ENCODE measurements at places on chromosomes 7 and 10.

DNA sequence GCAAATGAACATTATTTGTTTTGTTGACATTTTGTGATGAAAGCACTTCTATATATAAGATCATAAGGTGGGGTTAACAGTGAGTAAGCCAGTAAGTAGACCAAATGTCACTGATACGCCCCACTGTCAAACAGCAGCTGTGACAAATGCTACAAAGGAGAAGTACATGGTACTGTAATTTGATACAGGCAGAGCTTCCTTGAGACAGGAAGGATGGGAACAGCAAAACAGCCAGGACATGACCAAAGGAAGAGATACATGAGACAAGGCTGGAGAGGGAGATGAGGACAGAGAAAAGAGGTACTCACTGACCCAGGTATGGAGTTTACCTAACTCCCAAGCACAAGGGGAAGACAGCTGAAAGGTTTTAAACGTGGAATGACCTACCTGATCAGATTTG, 127.0 kb downstream of the SRPK2 start:
- no peak for DNase-seq

DNA sequence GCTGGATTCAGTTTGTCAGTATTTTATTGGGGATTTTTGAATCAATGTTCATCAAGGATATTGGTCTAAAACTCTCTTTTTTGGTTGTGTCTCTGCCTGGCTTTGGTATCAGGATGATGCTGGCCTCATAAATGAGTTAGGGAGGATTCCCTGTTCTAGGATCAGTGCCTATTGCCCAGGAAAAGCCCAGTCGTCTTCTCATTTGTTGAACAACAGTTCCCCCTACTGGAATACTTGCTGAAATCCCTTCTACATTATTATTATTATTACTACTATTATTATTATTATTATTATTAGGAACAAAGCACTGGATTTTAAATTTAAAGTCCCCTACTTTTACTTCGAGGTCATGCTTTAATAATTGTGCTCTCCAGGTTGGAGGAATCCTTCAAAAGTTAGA, 528.9 kb downstream of the MAGI2 start:
- no peak for DNase-seq

DNA sequence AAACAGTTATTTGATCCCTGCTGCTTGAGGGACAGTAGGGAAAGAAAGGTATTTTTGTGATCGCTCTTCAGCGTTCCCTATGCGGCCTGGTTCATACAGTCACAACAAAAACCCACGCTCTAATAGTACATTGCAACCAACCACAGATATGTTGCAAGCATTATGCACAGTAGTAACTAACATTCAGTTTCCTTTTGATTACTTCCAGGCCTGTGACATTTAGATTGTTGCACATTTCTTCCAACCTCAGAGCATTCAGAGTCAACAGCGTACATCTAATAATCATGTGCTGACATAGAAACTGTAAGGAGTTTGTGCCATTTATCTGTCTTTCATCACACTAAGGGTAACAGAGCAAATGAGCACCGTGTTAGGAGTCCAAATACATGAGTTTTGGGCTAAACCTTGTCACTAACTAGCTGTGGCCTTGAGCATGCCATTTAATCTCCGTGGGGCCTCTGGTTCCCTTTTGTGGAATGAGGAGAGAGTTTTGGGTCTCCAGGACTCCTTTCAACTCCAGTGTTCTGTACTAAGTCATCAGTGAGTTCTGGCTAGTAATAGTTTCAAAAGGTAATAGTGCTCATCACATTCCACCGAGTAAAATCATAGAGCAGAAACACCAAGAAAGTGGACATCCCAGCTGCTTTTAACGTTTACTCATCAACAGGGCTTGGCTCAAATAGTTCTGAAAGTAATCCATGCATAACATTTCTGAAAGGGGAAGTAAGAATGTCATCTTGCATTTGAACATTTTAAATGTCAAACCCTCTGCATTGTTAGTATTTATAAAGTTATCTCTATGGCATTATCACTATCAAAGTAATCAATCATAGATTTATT, 99.0 kb upstream of the FZD1 start:
- no peak for DNase-seq

DNA sequence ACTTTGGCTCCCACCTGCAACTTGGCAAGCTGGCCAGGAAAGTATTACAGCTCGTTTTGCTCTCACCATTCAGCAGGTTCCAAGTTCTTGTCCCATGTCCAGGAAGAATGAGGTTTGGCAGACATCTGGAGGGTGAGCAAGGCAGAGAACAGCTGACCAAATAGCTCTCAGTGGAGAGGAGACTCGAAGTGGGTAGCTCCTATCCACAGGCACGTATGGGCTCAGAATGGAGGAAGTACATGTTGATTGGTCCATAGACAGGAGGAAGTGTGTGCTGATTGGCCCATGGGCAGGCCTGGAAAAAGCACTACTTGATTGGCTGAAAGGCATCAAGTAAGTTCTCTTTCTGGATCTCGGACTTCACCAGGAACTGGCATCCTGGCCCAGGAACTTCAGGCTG, 3.0 kb upstream of the NCAPG2 start:
- no peak for DNase-seq

- no peak for DNase-seq
These were observed 416.4 kb downstream of the AUTS2 start for GRCh38 chr7:70014472-70015177.

DNA sequence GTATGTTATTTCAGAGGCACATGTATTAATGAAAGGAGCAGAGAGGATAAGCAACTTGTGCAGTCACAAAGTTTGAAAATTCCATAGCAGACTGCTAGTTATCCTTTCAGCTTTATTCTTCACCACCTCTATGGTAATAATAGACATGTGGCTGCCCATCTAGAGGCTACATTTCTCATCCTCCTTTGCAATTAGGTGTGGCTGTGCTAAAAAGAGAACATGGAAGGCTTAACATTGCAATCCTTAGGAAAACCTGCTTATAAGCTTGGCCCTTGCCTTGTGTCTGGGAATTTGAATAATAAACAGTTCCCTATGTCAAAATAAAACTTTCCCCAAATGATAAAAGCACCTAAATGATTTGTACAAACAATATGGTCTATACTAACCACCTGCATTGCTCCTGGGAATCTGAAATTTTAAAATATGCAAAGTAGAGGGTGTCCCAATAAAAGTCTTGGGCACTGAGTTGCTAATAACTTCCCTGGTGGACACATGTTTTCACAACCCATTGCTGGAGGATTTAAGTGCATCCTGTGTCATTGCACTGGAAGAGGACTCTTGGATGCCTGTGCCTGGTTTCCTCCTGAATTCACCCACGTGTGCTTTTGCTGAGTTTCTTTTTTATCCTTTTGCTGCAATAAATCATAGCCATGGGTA, 30.5 kb downstream of the IL6 start:
- DNase-seq, result no peak

GRCh38 chr10:34814223-34814912, 728 bp downstream of the PARD3 start:
- peak; percentile 67 for DNase-seq

DNA sequence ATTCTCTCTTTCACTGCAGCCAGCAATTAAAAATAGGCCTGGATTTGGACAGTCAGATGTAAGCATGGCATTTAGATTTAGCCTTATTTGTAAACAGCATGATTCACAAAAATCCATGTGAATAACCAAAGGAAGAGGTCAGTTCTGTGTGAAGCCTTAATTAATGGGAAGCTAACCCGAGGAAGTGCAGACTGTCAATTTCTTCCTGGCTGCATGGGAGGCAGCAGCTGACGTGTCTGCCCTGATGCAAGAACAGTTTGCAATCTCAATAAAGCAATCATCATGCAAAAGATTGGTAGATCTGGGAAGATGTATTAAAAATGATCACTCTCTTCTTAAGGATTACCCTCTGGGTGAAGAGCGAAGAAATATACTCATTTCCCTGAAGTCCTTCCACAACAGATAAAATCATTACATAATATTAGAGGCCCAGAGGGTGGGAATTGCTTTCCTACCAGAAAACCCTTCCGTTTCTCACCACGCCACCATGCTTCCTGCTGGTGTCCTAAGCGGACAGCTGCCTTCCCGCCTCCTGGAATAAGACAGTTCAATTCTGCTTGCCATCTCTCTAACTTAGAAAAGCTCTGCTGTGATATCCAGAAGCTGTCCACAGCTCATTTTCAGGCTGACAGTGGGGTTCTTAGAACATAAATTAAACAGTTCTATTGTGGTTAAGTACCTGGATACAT, 526.7 kb upstream of the NRP1 start:
- no peak for DNase-seq

- DNase-seq, result no peak
These were observed 29.9 kb downstream of the CDK14 start for GRCh38 chr7:90626013-90626412.

- no peak for DNase-seq
These were observed 57.2 kb upstream of the ANK3 start for GRCh38 chr10:60446851-60447250.

GRCh38 chr7:15688279-15688626, 1.8 kb upstream of the MEOX2 start:
- no peak for DNase-seq

DNA sequence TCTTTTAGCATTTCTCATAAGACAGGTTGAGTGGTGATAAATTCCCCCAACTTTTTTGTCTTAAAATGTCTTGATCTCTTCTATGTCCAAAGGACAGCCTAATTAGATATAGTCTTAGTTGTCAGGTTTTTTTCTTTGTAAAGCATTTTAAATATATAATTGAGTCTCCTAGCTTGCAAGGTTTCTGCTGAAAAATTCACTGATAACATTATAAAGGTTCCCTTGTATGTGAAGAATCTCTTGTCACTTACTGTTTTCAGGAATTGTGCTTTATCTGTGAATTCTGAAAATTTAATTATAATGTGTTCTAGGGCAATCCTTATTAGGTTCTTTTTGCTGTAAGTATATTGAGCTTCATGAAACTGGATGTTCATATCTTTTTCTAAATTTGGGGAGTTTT, 96.8 kb upstream of the ZNF92 start:
- DNase-seq, result no peak

DNA sequence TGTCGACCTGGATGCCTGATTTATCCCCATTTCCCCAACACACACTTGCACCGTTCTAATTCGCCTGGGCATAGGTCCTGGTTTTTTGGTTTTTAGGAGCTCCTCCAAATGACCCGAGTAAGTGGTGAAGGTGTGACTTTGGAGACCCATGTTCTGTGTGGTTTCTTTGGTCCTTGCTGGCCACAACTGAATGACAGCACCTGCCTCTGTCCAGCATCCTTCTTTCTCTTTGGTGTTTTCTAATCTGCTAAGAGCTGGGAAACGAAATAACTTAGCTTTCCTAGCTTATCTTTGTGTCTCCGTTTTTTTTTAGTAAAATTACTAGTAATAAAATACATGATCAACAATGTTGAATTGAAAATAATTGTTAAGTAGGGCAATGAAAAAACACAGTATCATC, 120.2 kb downstream of the PRLHR start:
- no peak for DNase-seq

- no peak for DNase-seq
These were observed 30.7 kb downstream of the JCAD start for GRCh38 chr10:30028738-30029030.

- DNase-seq, result no peak
These were observed 149.2 kb downstream of the PLPP4 start for GRCh38 chr10:120606051-120606764.

DNA sequence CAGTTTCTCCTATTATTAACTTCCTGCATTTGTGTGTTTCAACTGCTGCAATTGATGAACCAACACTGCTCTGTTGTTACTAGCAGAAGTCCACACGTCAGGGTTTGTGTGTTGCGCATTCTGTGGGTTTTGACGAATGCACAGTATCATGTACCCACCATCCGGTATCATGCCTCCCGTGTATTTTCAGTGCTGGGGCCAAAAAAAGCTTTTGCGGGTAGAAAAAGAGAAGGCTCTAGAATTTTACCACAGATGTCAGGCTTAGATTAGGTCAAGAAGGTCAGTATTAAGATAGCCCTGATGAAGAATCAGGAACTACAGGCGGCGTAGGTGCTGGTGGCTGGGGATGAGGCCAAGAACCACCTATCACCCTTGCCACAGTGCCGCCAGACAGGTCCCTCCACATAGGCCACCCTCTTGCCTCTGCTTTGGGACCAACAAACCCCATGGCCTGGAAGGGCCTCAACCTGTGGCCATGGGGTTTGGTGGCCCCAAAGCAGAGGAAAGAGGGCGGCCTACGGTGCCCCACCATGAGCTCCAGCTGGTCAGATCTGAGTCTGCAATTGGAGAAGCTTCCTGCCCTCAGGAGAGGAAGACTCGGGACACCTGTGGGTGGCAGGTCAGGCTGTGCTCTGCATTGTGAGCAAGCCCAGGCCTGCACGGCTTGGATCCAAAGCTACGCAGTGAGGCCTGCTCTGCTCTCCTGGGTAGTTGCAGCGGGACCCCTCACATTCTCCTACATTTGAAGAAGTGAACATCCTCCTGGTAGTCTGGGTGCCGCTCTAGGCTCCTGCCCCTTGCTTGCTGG, 71.9 kb downstream of the MKI67 start:
- DNase-seq, result no peak

GRCh38 chr7:3156508-3156907, 112.8 kb upstream of the CARD11 start:
- peak; percentile 25 for DNase-seq

GRCh38 chr10:5862360-5862961, 27.2 kb downstream of the ANKRD16 start:
- no peak for DNase-seq

DNA sequence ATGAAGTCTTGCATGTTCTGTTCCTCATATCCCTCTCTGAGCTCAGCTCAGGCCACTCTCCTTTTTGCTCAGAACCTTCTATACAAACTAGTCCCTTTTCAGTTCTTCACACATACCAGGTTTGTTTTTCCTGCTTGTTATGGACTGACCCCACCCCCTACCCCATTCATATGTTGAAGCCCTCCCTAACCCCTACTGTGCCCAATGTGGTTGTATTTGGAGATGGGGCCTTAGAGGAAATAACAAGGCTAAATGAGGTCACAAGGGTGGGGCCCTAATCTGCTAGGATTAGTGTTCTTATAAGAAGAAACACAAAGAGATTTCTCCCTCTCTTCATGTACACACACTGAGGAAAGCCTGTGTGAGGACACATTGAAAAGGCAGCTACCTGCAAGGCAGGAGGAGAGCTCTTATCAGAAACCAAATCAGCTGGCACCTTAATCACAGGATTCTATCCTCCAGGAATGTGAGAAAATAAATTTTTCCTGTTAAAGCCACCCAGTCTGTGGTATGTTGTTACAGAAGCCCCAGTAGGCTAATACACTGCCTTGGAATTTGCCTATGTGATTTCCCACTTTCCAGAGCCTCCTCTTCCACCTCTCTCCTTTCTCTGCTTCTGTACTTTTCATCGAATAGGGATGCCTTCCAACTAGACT, 67.3 kb upstream of the DNAJB12 start:
- DNase-seq, result no peak

DNA sequence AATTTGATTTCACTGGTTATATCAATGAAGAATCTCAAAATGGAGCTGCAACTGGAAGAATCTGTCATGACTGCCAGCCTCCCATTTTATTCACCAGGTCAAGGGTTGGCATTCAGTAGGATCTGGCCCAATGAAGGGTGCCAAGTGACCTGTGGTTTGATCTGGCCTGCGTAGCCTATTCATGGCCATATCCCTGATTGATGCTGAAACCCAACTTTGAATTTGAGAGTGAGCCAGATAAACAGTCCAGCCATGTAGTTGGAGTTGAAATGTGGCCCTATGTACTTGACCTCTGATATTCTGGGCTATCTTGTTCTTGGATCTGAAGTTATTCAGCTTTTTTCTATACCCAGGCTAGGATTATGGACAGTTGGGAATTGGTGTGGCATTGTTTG, 1.5 kb downstream of the MKLN1 start:
- peak; percentile 5 for DNase-seq

All from dermis microvascular lymphatic vessel endothelial cell (primary cell).